ENCODE measurements at places on chromosomes 2 and 18.

GRCh38 chr2:79729532-79729931, 216.7 kb downstream of the CTNNA2 start:
- peak; percentile 19 for DNase-seq

DNA sequence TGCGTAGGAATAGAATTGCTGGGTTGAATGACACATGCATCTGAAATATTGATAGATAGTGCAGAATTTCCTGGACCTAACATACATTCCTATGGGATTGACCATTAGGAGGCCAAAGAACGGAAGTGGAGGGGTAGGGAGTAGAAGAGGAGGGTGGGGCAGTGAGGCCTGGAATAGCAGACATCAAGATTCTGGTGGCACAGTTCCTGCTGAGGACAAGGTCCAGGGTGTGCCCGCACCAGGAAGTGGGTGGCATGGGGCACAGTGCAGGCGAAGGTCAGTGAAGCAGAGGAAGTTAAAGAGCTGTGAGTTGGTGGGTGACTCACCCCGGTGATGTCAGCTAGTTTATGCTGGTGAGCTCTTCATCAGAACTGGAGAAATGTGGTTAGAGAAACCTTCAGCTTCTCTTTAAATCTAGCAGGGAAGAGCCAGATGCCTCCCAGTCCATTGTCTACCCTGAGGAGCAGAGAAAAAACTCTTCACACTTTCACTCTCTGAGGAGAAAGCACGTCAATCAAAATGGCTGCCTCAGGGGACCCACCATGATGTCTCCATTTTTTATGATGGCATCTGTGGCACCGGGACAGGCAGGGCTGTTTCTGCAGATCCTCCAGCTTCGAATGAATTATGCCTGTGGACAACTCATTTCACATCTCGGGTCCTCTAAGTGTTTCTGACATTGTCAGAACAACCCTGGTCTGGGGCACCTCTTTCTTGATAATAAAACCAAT, 55.9 kb upstream of the CTLA4 start:
- DNase-seq: peak; percentile 94

GRCh38 chr2:5763531-5763930, 71.3 kb downstream of the SOX11 start:
- DNase-seq: no peak

- no peak for DNase-seq
Measured at GRCh38 chr2:132515010-132515409, 98.4 kb downstream of the GPR39 start.

GRCh38 chr18:71630696-71631095, 913.4 kb downstream of the CBLN2 start:
- DNase-seq: peak; percentile 41

DNA sequence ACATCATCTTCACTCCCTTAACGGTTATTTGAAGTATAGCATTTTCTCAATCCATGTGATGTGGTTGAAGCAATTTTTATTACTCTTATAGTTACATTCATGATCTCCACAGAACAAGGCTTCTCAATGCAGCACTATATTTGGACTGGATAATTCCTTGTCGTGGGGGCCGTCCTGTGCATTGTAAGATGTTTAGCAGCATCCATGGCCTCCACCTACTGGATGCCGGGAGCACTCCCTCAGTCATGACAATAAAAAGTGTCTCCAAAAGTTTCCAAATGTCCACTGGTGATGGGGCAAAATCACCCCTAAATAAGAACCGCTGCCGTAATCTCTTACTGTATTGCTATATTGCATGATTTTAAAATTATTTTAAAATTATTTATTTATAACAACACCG, 110.6 kb upstream of the DDX18 start:
- DNase-seq: no peak

DNA sequence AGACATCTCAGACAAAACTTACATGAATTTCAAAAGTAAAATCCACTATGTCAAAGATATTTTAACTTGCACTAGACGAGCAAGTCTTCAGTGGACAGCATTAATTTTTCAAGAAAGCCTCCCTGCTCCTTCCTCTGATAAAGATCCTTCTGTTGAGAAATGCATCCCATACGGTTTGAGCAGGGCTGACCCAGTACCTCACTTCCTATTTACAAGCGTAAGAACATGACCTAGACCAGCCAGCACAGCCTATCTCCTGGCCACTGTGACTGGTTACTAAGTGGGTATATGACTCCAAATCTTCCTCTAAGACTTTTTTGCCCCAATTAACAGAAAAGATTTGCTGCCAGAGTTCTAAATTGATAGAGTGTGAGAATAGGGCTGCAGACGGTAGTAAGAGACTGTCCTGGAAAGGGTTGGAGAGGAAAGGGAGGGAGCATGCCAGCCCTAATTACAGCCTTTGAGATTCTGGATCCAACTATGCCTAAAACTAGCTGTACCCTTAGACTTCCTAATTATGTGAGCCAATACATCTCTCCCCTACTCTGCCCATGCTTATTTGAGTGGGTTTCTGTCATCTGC, 108.4 kb downstream of the PRELID3A start:
- no peak for DNase-seq

DNA sequence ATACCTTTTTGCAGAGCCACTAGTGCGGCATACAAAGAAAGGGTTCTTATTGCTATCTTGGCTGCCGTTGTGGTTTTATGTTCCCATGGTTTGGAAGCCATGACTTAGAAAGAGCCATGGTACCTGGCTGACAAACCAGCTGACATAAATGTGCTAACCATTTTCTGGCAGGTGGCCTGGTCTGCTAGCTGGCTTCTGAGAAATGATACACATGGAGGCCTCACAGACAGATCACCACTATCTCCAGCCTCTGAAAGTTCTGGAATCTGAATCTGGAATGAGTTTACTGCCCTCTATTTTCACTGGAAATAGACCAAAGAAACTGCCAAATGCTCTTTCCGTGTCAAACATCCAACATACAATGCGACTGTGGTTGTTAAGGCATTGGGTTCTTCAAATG, 123.7 kb downstream of the QPCT start:
- peak; percentile 98 for DNase-seq

DNA sequence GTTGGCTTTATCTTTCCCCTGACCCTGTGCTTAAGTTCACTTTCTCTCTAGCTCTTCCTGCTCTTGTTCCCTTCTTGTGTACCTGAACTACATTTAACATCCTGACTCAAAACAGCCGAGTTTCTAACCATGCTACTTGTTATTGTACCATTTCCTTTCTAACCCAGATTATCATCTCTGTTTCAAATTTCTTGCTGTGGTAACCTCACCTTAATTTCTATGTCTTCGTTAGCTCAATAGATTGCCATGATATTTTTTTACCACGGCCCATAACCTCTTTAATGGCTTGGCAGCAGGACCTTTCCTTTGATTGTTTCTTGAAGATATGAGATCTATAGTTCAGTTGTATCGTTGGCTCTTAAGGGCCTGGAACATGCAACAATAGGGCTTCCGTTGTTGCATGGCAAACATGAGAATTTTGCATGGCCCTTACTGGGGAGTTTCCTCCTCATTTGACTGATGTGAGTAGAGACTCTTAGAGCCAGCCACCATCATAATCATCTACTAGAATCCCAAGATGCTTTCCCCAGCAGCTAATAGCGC, 11.1 kb downstream of the CFAP36 start:
- DNase-seq: no peak

DNA sequence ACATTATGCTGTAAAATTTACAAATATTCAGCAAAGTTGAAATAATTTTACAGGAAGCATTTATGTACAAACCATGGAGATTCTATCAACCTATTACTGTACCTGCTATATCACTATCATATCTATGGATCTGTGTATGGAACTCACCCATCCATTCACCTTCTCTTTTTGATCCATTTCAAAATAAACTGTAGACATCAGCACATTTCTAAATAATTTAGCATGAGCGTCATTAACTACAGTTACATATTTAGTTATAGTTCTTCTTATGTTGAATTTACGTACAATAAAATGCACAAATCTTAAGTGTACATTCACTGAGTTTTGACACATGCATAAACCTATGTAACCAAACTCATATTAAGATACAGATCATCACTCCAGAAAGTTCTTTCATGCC, 127.8 kb upstream of the BCL2L11 start:
- no peak for DNase-seq

GRCh38 chr2:11938196-11938595, 191.8 kb downstream of the LPIN1 start:
- DNase-seq: no peak

- peak; percentile 63 for DNase-seq
Measured at GRCh38 chr2:187554011-187554703, at the start of gene TFPI. Gene TFPI (minus strand): TSS chr2:187554435. CDS start chr2:187503768, 50,667 bp downstream.

GRCh38 chr2:196275646-196276352, 104.4 kb upstream of the STK17B start:
- peak; percentile 29 for DNase-seq

- DNase-seq: peak; percentile 86
Measured at GRCh38 chr2:127701193-127701650, at the start of gene SFT2D3. Gene SFT2D3 (plus strand): TSS chr2:127701497. CDS start chr2:127701529, 32 bp downstream.

GRCh38 chr18:35484034-35484433, 13.7 kb downstream of the INO80C start:
- DNase-seq: no peak

DNA sequence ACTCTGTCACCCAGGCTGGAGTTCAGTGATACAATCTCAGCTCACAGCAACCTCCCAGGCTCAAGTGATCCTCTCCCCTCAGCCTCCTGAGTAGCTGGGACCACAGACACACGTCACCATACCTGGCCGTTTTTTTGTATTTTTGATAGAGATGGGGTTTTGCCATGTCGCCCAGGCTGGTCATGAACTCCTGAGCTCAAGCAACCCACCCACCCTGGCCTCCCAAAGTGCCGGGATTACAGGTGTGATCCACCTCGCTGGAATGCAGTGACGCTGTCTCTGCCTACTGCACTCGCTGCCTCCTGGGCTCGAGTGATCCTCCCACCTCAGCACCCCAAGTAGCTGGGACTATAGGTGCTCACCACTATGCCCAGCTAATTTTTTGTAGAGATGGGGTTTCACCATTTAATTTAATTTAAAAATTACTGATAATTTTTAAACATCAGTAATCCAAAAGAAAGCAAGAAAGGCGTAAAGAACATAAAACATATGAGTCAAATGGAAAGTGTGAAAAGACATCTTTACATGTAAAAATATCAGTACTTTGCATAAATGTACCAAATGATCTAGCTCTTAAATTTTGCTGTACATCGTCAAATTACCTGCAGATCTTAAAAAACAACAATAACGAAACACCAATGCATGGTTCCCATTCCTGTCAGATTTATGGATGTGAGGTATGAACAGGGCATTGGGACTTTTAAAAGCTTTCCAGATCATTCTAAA, 2.8 kb upstream of the ZNF236 start:
- no peak for DNase-seq

DNA sequence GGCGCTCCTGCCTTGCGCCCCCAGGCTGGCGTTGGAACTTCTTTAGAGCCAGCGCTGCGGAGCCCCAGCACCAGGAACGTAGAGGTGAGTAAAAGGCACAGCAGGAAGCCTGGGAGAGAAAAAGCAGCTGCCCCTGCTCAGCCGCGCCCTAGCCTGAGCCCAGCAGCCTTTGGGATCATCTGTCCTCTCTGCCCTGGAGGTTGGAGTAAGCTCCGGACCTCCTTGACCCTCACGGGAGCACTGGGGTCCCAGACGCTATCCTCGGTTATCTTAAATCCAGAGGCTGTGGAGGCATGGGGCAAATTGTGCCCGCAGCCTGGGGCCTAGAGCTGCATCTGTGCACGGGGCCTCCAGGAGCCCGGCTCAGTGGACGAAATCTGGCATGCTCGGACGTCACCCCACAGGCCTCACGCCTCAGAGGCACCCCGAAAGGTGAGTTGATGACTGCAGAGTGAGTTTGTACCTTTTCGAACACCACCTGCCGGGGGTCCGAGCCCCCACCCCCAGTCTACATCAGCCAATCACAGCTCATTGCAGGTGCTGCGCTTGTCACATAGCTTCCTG, 1.6 kb upstream of the SLC66A2 start:
- no peak for DNase-seq

GRCh38 chr2:126050991-126051736, 604.8 kb upstream of the GYPC start:
- DNase-seq: no peak

GRCh38 chr2:140863713-140864112, 1267.1 kb downstream of the LRP1B start:
- DNase-seq: peak; percentile 41

GRCh38 chr2:238285653-238286082, 2.7 kb downstream of the PER2 start:
- DNase-seq: peak; percentile 93

DNA sequence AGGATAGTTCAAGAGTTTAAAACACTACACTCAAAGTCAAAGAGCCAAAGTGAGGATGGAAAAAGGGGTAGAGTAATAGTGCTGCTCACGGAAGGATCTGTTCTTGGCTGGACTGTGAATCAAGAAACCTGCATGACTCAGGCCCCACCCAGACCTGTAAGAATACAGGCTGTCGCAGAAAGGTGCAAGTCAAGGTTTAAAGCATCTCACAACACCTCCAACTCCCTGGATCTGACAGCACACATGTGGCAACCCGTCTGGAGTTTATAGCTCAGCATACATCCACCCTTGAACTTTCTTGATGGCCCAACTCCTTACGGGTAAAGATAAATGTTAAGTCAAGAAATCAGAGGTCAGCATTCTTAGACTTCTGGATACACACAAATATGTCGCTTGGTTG, 6.3 kb downstream of the KIAA2012 start:
- DNase-seq: no peak

GRCh38 chr2:9158786-9159779, 47.5 kb upstream of the ASAP2 start:
- DNase-seq: no peak

- DNase-seq: peak; percentile 49
Measured at GRCh38 chr2:150255528-150255927, 231.9 kb downstream of the RND3 start.

GRCh38 chr2:227370791-227371312, 8.3 kb downstream of the TM4SF20 start:
- DNase-seq: peak; percentile 94

DNA sequence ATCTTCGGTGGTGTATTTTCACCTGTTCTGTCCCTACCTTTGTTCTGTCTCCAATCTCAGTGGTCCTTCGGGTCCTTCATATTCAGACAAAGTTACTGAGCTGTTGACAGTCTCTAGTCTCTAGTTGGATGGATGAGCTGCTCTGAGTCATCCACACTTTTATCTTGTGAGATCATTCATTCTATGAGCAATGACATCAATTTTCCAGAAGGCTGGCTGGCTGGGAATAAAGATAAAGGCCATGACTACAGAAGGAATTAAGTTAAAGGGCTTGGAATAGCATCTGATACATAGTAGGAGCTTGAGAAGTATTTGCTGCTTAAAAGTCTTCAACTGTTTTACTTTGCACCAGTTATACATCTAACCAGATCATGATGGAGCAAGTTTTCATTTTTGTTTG, 43.1 kb upstream of the SLC39A10 start:
- DNase-seq: peak; percentile 95

- peak; percentile 77 for DNase-seq
Measured at GRCh38 chr2:54360055-54360792, 95.9 kb upstream of the SPTBN1 start.

- no peak for DNase-seq
Measured at GRCh38 chr2:8270699-8271098, 411.2 kb upstream of the ID2 start.

GRCh38 chr2:180763263-180763989, 217.0 kb upstream of the UBE2E3 start:
- DNase-seq: no peak
